ENCODE measurements at places on chromosomes 7 and 10. TPM values are rescaled to one million over a fixed set of nuclear protein-coding genes. Genes with fewer than 3 reads are reported as not detected.

- DNase-seq, result no peak
Measured at GRCh38 chr7:11579141-11579540, 252.9 kb downstream of the THSD7A start.

DNA sequence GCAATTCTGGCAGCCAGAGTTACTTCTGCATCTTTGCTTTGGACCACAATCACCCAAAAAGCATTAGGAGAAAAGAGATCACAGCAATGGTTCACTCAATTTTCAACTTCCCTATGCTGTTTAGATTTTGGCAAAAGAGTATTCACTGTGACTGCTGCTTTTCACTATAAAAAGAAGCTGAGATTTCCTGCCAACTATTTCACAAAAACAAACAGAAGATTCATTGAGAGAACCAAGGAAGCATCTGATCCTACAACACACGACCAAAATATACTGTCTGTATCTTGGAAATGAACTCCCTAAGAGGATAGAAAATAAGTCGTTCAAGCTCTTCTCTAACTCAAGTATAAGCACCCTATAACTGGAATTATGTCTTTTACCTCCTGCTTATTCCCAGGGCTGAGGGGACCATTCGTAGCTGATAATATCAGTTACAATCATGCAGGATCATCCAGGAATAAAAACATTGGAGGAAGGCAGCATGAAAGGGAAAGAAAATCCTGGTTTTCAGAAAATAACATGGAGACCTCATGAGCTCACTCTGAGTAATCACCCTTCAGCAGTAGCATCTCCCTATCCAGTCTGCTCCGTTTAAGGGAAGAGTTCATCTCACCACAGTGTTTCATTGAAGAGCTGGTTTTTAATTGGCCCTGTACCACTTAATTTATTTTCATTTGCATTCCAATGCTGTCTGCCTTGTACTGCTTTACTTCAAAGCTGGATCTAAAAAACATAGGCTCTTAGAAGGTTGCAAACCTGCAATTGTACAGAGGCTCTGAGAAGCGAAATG, 256.2 kb downstream of the PAXIP1 start:
- DNase-seq, result no peak

DNA sequence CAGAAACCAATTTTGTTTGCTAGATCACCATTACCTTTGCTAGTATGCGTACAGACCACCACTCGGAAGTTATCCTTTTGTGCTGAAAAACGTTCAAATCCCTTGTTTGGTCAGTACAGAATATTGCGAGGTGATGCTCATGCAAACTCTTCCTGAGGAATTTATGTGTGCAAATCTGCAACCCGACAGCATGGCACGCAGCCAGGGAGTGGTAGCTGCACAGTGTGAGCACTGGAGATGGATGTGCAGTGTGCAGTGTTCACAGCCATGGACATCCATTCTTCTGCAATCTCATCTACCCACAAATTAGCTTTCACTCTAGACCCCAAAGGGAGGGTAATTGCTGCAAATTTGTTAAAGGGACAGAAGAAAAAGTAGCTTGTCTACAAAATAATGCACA, 72.2 kb downstream of the CACUL1 start:
- no peak for DNase-seq

The ANKMY2 gene
- 23.2 TPM for total RNA-seq

DNA sequence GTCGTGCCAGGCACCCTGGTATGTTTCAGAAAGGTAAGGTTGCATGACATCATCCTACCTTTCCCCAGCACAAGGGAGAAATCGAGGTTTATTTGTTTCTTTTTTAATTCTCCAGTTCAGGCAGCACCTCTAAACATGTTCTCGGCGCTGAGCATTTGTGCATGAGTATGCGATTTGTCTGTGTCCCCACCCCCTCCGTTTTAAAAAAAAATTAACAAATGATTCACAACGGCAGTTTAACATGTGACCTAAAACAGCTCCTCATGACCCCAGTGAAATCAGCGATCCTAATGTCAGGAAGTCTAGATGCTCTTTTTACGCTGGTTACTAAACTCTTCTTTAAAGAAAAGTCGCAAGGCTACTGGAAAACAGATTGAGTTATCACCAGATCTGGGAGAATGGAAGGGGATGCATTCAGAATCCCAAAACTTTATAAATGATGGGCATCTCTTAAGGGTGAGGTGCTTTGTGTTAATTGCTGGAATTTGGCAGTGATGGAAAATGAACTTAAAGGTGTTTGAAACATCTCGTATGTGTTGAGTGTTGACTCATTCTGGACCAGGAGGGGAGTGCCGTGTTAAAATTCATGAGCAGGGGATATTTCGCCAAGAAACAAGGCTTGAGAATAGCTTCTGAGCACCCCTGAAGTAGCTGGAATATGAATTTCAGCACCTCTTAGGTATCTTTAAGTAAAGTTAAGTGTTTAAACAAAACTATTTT, 106.8 kb upstream of the PDCD4 start:
- DNase-seq, result no peak

The PHYH gene
- total RNA-seq, result 21.6 TPM

DNA sequence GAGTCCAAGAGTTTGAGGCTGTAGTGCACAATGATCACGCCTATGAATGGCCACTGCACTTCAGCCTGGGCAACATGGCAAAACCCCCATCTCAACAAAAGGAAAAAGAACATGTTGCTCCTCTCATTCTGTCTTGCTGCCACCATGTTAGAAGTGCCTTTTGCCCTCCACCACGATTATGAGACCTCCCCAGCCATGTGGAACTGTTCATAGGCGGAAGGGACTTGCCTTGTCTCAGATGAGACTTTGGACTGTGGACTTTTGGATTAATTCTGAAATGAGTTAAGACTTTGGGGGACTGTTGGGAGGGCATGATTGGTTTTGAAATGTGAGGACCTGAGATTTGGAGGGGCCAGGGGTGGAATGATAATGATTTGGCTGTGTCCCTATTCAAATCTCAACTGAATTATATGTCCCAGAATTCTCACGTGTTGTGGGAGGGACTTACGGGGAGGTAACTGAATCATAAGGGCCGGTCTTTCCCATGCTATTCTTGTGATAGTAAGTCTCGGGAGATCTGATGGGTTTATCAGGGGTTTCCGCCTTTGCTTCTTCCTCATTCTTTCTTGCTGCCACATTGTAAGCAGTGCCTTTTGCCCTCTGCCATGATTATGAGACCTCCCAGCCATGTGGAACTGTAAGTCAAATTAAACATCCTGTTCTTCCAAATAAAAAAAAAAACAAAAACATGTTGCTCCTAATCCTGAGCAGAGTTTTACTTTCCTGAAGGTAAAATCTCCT, 22.3 kb downstream of the DLG5 start:
- no peak for DNase-seq

The PIK3CG gene
- total RNA-seq, result 4.7 TPM

DNA sequence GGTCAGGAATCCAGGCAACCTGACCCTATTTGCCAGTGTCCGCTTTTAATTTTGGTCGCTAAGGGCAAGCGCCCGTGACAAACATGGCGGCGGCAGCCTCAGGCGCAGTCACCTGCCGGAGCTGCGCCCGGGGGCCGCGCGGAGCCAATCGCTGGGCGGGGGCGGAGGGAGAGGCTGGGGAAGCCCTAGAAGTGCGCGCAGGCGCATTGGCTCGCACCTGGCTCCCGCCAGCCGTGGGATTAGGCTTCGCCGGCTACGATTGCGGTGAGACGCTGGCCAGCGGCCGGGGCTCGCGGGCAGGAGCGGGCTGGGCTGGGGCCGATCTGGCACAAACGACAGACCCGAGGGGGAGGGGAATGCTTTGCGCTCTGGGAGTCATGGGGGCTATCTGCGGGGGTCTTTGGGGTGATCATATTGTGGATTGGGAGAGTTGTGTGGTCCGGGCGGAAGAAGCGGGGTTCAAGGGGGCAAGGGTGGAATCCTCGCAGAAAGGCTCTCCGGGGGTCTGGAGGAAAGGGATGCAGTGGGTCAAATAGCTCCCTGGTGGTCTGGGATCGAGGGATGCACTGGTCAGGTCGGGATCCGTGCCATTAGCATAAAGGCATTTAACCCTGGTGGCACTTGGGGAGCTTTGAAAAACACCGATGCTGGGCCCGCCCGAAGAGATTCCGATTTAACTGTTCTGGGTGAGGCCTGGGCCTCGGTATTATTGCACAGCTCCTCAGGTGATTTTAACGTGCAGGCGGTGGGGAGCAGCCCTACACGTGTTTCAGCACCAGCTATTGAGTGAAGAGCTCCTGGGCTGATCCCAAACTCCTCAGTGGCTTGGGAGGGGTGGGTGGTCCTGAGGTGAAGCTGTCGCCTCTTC, 10.1 kb upstream of the C10orf95 start:
- DNase-seq, result peak; percentile 30

The CLCN1 gene
- total RNA-seq, result 0.20 TPM

DNA sequence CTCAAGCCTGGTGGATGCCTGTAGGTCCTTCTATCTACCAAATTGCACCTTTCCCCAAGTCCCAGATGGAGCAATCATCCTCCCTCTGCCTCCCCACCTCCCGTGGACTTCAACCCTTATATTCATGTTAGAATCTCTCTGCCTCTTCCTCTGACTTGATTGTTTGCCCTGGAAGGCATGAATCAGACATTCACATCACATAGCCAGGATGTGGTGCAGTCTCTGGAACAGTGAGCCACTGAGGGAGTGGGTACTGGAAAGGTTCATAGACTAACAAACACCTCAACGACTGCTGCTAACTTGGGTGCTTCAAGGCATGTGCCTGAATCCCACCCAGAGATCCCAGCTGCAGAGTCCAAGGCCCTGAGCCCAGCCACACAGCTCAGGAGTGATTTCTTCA, 494.0 kb downstream of the TNS3 start:
- no peak for DNase-seq

DNA sequence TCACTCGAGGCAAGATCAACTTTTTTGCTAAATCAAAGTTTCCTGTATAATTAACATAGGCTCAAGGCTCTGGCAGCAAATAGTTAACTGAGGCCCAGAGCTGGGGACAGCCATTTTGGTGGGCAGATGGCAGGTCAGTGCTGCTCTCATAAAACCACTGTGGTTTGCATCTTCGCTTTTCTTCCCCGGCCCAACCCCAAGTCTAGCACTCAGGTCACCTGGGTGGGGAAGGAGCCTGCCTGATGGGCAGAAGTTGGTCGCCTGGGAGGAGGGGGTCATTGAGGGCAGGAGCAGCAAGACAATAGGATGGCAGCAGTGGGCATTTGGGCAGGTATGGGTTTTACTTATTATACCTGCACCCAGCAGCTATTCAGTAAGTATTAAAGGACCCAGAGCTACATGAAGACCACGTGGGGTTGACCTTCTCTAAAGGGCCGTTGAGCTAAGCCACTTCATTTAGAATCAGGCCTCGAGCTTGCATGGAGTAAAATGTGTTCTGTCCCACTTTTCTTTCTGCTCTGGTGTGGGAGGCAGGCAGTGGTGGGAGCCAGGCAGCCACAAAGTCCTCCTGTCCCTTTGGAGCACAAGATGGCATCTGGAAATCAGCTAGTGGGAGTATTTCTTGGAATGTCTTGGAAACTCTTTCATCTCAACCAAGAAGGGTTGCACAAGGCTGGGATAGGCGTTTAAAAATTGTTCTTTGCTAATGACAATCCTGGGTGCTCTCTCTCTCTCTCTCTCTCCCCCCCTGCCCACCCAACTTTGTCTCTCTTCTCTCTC, 133.4 kb downstream of the SPAG6 start:
- no peak for DNase-seq

GRCh38 chr10:65931291-65932070, 994.4 kb upstream of the LRRTM3 start:
- DNase-seq, result no peak

DNA sequence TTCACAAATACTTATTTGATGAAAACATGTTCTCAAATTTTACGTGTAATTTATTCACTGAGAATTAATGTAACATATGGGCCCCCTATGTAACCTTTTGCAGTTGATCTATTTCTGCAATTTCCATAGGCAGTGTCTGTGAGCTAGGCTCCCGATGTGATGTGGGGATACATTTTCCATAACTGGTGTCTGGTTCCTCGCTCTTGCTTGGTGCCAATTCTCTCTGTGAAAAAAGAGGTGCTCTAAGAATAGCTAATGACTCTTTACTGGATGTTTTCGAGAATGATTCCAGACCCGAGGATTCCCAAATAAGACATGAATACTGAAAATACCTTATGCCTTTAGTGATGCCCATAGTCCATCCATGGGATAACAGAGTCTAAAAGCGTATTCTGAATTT, 286.7 kb upstream of the FZD8 start:
- peak; percentile 39 for DNase-seq

The SPDYE6 gene
- total RNA-seq, result not detected

- DNase-seq, result no peak
Measured at GRCh38 chr7:42527004-42527403, 290.0 kb upstream of the GLI3 start.

GRCh38 chr10:2541176-2541575, 526.2 kb upstream of the PFKP start:
- DNase-seq, result no peak

The NRP1 gene
- 108 TPM for total RNA-seq

- DNase-seq, result no peak
Measured at GRCh38 chr10:128721963-128722445, 595.8 kb upstream of the MKI67 start.

The SFTPA1 gene
- total RNA-seq, result not detected

The CPEB3 gene
- total RNA-seq, result 2.6 TPM

DNA sequence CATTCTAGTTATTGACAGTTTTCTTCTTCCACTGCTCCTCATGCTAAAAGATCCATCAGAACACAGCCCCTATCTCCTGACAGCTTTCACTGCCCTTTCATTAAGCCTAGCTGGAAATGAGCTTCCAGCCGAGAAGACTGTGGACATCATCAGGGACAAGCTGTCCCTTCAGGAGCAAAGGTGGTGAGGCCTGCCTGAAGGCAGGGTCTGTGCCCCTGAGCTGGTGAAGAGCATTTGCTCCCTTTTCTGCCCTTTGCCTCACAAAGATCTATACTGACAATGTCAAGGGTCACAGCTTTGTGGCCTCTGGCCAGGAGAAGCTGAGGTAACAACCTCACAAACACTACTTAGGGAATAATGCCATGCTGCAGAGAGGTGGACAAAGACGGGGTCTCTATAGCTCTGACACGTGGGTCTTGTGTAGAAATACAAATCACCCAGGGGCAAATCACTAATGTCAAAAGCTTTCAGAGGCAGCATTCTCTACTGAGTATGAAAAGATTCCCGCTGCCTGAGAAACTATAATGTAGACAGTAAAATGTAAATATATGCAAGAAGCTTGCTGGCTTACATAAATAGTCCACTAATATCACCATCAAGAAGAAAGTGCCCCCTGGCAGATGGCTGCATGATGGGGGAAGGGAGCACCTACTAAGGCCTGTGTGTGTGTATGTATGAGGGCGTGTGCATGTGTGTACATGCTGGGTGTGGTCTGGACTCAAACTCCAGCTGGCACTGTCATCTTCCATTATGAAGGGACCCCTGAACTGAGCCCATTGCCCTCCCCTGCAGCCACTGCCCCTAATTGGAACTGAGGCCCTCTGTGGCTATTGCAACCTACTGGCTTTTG, 55.8 kb downstream of the HBP1 start:
- no peak for DNase-seq

All from skin of body (tissue), 3 donors.